ENCODE measurements at places on chromosomes 6 and 20.

GRCh38 chr20:57787990-57788781 lies 78.4 kb upstream of the PMEPA1 start:
- no peak for DNase-seq

DNA sequence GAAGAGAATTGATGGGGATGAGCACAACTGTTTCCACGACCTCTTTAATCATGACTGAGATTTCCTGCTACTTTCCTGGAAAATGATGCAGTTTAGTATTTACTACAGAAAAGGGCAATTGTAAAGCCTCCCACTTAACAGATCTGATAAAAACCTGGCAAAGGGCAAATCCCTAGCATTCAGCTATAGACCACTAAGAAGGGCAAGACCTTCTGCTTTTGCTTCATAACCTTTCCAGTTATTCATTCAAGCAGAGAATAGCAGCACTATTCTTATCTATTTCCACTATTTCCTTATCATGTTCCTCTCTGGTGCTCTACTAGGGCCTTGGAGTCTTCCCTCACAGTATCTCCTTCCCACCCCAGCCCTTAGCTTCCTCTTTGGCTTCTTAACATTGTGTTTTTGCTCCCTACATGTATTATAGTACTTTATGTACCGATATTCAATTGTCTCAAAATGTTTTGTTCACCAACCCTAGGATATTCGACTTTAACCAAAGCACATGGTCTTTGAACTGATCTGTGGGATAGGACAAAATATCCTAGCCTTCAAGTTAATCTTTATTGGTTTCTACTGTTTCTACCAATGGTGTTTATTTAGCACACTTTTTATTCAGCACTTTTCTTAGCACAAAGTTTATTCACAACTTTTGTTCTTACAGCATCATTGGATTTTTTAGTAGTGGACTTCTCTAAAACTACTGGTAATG lies 32.7 kb upstream of the MANEA start:
- DNase-seq = no peak

DNA sequence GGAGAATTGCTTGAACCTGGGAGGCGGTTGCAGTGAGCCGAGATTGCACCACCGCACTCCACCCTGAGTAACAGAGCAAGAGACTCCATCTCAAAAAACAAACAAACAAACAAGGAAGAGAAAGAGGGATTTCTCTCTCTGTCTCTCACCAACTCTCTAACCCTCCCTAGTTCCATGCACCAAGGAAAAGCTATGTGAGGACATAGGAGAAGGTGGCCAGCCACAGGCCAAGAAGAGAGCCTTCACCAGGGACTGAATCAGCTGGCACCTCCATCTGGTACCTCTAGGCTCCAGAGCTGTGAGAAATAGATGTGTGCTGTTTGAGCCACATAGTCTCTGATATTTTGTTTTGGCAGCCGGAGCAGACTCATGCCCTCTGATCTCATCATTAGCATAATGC lies 9.0 kb upstream of the FAM110A start:
- DNase-seq = no peak

DNA sequence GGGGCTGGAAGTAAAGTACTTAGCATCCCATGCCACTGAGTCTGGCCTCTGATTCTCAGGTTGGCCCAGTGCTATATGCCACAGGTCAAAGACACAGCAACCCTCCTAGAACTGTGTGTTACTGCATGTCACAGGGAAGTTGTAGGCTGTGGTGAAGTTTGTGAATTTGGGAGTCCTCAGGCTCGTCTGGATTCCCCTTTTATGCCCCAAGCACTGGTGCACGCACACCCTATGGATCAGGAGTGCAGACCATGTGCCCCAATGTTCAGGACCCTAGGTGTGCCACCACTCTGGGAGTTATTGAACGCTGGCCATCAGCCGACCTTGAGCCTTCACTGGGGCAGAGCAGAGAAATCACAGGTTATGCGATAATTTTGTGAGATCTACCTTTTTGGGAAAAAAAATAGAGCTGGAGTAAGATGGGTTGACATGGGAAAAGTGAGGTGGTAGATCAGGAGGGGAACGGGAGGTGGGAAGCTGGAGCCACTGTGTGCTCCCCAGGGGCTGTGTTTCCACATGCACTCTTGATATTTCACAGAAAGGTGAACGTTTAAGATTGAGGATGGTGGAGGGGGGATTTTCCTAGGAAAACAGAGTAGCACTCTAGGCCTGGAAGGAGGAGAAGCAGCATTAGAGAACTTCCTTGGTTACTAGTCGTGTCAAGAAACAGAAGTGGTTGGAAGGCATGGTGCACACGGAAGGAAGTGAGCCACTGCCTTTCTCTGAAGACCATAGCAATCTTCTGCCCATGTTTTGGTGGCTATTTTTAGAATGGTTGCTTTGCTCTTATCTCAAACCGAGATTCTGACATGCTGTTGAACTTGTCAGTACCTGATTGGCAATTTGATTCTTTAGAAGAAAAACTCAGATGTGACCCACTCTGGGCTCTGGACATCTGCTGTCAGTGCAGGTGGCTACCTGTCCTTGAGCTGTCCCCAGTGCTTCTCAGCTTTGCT lies 44.1 kb downstream of the DUSP22 start:
- peak; percentile 26 for DNase-seq

- no peak for DNase-seq
Observed at GRCh38 chr6:78513856-78514255, 353.5 kb upstream of the IRAK1BP1 start.

DNA sequence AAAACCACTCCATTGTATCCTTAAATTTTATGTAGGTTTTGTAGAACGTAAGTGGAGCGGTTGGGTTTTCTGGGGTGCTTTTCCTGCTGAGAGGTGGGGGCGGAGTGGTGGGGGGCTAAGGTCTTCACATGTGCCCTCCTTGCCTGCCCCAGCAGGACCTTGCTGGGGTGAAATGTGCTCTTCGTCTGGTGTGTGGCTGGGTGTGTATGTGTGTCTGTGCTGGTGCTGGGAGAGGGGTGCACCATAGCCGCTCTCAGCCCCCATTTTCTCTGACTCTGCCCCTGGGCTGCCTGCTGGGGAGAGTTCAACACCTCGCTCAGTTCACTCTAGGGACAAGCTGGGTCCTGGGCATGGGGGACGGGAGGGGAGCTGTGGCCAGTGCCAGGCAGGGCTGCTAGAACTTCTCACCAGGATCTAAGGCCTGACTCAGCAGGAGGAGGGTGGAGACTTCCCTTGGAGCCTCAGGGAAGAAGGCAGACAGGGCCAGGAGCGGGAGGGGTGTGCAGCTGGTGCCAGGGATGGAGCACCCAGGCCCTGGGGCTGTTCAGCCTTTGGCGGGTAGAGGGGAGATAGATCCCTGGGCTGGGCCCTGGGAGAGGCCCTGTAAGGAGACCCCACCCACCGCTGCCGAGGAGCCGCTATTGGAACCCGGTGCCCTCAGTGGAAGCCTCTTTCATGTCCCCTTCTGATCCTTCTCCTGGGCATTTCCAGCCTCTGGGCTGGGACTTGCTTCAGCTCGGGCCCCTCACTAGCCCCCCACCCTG lies 4.8 kb downstream of the SOX18 start:
- DNase-seq = no peak

- DNase-seq = no peak
Observed at GRCh38 chr6:139955366-139956155, 581.1 kb upstream of the CITED2 start.

DNA sequence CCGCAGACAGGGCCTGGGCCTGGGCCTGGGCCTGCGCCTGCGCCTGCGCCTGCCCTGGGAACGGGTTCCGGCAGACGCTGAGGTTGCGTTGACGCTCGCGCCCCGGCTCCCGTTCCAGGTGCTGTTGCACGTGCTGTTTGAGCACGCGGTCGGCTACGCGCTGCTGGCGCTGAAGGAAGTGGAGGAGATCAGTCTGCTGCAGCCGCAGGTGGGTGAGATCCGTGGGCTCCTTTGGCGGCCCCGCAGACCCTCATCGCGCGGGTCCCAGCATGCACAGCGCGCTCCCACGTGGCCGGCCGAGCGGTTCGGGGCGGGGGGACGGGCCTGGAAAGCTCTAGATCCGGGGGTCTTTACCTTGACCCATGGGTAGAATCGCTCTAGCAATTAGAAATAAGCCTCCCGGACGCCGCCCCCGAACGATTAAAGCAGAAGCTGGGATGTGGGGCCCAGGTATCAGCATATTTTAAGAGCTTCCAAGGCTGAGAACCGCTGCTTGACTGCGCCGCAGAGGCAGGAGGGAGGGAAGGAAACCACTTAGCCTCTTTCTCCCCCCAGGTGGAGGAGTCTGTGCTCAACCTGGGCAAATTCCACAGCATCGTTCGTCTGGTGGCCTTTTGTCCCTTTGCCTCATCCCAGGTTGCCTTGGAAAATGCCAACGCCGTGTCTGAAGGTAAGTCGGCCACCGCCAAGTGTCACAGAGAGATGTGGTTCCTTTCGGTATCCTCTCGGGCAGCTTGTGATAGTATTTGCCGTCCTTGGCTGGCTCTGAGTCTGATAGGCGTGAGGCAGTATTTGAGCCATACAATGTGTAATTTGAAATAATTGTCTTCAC lies 508 bp downstream of the NOP56 start:
- no peak for DNase-seq

- no peak for DNase-seq
Observed at GRCh38 chr6:72416744-72417465, 205.0 kb upstream of the KCNQ5 start.

- peak; percentile 93 for DNase-seq
Observed at GRCh38 chr20:48769069-48769983, 58.5 kb downstream of the PREX1 start.

DNA sequence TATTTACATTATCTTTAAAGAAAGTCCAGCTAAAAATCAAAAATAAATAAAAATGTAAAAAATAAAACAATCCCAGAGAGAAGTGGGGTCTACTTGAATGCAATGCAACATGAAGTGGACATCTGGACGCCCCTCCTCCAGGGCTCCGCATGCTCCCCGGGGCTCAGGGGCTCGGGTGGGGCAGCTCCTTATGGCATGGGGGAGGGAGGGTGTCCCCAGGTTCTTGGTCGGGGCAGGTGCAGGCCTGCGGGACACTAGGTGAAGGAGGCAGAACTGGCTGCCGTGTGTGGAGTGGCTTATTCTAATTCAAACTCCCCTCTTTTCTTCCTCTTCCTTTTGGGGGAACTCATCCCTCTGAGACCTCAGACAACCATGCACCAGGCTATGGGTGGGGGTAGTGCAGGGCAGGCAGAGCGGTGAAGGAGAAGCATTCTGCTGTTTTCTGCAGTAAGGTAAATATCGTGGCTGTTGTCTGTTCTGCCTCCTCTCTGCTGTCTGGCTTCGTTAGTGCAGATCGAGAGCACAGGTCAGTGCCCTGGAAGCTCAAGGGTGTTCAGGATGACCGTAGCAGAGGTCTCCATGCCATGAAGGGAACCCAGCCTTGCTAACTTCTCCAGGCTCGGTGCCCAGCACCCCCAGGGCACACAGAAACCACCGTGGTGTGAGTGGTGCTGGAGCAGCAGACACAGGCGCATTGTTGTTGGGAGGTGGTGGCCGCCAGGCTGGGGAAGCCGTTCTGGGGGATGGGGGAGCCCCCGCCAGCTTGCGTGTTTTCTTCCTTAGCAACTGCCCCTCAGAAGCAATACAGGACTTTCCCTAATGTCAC lies 82.6 kb downstream of the TTLL2 start:
- no peak for DNase-seq

DNA sequence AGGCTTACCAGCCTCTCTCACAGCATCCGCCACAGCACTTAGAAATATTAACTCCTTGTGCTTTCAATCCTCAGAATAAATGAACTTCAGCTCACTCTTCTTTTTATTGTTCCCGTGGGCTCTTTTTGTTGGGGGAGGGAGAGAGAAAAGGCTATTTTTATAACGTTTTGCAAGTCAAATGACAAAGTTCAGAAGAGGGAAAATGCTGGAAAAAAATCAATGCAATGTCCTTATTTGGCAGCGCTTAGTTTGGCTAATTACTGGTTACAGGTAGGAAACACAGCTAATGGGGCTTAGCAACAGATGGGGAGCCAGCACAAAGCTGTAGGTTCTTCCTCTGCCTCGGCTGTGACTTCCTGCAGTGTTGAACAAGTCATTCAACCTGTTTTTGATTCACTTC lies 1067.0 kb upstream of the MAP3K7 start:
- DNase-seq = no peak

DNA sequence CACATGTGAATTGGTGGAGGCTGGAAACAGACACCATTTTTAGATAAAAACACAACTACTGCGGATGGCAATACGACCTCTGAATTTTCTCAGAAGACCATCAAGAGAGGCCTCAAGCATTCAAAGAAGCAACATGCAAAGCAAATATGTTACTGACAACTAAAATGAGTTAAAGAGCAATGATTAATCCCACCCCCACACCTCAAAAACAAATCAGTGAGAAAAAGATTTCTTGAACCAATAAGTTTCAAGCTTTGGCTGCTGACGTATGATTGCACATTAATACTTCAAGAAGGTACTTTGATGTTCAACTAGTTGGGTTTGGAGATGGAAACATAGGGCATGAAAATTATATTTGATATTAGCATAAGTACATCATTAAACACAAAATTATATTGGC lies 982 bp downstream of the MMUT start:
- DNase-seq = no peak

DNA sequence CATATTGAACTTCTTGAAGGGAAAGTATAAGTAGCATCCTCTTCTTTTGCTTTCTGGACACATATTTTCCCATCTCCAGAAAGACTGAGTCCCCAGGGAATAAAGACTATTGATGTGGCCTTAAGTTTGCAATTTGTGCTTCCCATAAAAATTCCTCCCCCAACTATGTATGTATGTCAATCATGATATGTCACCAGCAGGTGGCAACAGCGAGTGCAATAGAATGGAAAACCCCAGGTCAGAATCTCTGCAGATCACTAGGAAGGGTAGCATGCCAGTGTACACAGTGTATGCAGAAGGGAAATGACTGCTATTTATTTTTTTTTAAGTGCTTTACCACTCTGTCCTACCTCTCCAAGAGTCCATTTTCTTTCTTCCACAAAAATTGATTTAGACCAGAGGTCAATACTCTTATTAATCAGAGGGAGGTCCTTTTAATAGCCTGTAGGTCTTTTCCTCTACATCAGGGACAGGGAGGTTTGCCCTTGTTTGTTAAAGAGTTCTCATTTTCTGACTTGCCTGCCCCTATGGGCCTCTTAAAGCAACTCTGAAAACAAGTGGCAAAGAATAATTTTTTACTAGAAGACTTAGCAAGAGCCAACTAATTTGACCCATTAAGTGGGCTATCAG lies 61.4 kb downstream of the BMP2 start:
- peak; percentile 9 for DNase-seq

- DNase-seq = no peak
Observed at GRCh38 chr6:53301801-53302537, 46.8 kb downstream of the ELOVL5 start.

DNA sequence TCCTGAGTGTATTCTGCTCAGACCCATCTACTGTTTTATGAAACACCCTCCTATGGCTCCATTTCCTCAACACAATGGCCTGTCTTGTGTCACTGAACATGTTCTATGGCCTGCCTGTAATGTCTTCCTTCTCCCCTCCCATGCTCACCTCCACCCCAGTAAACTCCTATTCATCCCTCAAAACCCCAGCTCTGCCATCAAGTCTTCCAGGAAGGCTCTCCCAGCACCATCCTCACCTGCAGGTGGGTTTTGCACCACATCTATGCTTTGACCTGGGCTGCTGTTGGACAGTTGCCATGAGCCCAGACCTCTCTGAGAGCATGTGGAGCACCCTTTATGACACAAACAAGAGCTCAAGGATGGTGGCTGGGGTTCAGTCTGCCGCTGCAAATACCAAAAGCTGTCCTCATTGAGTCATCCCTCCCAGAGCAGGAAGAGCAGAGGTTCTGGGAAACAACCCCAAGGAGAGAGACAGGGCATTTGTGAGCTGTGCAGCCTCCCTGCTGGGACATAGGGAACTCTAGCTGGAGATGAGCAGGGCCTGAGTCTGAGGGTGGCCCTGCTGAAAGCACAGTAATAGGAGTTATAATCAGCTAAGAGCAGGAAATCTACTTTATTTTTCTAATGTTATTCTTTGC lies 93.8 kb upstream of the CD93 start:
- DNase-seq = no peak

All from CD4-positive, alpha-beta T cell treated with Interleukin-4 for 4 hours (primary cell).